ENCODE measurements at places on chromosomes 4 and X.
A peak's percentile ranks its signal among the peaks of the same experiment; 100 is the strongest.

DNA sequence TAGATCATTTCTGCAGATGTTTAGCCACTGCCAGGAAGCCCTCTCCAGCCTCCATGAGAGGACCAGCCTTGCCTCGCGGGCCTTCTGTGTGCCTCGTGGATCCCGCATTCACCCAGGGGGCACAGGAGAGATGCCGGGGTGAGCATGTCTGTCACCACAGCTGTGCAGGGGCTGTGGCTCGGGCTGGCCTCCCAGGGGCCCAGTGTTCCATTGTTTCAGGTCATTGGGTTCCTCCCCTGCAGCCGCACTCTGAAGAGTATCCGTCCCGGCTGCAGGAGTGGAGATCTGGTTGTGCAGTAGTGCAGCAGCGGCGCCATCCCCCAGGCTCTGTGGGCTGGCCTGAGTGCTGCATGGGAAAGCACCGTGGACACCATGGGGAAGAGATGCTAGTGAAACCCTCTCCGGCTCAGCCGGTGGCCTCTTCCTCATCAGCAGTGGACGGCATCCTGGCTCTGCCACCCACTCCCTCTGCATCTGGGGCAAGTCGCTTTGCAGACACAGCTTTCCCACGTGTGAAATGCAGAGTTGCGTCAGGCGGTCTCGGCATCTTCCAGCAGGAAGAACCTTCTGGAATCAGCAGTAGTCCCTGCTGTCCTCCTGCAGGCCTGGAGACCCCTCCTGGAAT is 29.1 kb downstream of the TBC1D14 start:
- DNase-seq, result peak; percentile 38

DNA sequence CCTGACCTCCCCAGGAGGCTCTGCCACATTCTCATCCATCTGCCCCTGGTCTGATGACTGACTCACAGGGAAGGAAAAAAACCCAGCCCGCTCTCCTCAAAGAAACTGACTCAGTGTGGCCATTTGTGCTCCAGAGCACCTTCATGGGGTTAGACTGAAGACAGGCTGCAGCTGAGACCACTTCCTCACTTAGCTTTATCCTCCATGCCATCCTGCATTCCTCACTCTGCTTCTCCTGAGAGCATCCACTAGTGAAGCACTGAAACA is 35.9 kb upstream of the HPSE start:
- no peak for DNase-seq

DNA sequence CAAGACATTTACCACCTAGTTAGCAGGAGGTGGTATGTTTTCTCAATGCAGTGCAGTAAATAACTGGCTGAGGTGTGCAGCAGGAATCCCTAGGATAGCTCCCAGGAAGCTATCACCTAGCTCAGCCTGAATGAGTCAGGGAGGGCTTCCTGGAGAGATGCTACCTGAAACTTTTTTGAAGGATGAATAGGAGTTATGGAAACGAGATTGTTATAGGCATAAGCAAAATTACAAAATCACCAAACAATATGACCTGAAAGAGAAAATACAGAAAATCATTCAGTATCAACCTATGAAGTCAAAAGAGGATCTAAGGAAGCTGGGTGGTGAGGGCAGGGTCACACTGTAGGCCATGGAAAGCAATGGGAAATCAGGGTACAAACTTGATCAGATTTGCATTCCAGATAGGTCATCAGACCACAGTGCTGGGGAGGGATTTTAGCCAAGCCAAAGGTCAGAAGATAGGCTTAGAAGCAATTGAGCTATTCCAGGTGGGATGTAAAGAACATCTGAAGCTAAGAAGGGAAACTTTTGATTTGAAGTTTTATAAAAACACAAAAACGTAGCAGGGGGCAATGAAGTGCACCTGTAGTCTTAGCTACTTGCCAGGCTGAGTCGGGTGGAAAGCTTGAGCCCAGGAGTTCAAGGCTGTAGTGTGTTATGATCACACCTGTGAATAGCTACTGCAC is 11.3 kb downstream of the AREG start:
- DNase-seq, result no peak

GRCh38 chrX:47093248-47093647 is 15.0 kb downstream of the RGN start:
- DNase-seq, result no peak

GRCh38 chr4:15792974-15793373 is 14.8 kb downstream of the CD38 start:
- DNase-seq, result no peak

DNA sequence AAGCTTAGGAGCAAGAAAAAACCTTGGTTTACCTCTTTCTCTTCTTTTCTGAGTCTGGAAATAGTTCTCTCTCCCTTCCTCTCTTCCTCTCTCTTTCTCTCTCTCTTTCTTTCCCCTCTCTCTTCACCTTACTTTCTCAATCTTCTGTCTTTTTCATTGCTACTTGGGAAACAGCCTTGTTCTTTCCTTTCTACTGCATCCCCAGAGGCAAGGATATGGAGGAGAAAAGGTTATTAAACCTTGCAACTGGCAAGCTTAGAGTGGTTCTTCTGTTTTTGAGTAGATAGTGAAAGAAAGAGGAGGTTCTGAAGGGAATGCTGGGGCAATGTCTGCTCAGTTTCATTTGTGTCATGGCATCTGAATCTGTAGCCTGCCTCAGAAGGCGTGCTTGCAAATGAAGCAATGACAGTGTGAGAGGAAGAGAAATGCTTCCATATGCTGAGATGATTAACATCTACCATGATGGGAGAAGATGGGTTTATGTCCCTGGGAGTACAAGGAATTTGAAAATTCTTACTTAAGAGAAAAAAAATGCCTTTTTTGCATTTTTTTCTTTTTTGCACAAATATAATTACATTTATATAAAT is 190.6 kb downstream of the CEP135 start:
- DNase-seq, result no peak

- DNase-seq, result no peak
Measured at GRCh38 chr4:23422878-23423277, 467.0 kb downstream of the PPARGC1A start.

DNA sequence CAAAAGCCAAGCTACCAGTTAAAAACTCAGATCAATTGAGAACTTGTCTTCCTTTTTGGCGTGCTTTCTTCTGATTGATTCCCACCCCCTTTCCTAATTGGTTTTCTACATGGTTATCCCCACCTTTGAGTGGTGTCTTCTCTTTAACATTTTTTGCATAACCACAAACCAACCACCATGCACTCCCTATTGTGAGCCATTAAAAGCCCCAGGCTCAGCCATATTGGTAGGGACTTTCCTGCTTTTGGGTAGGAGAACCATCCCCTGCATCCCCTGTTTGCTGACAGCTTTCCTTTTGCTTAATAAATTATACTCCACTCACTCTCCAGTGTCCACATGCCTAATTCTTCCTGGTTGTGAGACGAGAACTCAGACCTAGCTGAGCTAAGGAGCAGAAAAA is 1651.4 kb upstream of the IGFBP7 start:
- DNase-seq, result no peak

GRCh38 chr4:141587897-141588296 is 48.5 kb upstream of the IL15 start:
- no peak for DNase-seq

GRCh38 chrX:40085714-40086113 is 12.0 kb downstream of the BCOR start:
- DNase-seq, result no peak

DNA sequence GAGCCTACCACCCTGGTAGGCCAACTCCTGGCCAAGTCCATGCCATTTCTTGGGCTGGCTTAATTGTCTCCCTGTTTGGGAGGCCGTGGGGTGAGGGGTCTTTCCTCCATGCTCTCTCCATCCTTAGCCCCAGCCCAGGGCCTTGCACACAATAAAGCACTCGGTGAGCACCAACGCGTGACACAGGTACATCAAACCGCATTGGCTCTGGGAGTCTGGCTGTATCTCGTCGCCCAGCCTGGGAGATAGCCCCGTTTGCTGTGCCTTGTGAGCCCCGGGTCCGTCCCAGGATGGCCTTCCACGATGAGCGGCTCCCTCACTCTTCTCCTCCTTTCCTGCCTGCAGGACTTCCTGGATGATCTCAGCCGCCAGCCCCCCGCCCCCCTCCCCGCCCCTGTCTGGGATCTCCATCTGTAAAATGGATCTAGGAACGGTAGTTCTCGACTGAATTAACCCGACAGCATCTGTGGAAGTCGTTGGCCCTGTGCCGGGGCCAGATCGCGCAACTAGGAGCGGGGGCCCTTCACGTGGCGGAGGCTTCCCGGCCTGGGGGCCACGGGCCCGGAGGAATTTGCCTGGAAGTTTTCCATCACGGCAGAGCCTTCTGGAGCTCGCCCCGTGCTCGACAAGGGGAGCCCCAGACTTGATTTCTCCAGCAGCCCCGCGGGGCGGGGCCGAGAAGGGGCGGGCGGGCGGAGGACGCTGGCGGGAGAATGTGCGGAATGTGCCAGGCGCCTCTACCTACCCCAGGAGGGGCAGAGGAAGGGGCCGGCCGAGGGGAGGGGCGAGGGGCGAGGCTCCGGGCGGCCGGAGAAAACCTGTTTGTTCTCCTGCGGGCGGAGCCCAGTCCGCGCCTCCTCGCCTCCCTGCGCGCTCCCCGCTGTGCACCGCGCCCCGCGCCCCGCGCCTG is at the start of gene ZNF185:
ZNF185 (plus strand) TSS at position 846 of the 910 bp plus-strand sequence. CDS start 16,423 bp downstream, outside the sequence.
- no peak for DNase-seq

- DNase-seq, result no peak
Measured at GRCh38 chrX:130186651-130187050, 14.9 kb downstream of the RAB33A start.

DNA sequence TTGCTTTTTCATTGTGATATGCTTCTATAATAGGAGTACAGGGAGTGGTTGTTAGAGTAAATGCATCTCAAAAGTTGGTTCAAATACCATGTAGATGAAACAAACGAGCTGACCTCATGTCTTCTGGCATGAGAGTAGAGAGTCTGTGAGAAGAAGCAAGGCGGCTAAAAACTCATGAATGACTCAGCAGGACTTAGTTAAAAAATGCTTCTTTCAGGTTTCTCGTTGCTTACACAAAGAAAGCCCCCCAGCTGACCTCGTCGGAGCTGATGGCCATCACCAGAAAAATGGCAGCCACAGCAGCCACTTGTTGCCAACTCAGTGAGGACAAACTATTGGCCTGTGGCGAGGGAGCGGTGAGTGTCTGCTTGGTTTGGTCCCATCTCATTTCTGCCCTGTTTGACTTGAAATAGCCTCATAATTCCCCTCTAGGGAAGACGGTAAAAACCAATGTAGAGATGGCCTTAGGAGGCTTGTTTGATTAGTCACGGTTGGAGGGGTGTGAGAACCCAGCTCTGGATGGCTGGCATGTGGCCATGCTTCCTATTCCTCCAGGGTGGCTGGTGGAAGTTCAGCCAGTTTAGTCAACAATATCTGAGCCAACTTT is 14.5 kb downstream of the AFP start:
- DNase-seq, result no peak

DNA sequence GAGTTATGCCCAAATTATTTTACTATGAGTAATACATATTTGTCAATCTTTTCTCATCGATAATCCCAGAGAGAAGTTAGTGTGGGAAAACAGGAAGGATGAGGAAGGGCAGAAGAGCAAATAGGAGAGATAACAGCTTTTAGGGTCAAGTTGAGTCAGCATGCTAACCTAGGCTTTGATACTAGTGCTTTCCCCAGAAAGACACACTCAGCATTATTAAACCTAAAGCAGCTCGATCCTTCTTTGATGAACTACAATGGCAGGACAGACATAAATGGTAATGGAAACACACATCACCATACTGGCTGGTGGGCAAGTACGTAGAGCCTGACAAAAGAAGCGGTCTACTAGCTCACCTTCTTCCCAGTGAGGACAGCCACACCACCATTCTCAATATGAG is 20.5 kb downstream of the AIFM1 start:
- DNase-seq, result no peak

GRCh38 chr4:40648131-40648530 is 18.5 kb upstream of the RBM47 start:
- no peak for DNase-seq

DNA sequence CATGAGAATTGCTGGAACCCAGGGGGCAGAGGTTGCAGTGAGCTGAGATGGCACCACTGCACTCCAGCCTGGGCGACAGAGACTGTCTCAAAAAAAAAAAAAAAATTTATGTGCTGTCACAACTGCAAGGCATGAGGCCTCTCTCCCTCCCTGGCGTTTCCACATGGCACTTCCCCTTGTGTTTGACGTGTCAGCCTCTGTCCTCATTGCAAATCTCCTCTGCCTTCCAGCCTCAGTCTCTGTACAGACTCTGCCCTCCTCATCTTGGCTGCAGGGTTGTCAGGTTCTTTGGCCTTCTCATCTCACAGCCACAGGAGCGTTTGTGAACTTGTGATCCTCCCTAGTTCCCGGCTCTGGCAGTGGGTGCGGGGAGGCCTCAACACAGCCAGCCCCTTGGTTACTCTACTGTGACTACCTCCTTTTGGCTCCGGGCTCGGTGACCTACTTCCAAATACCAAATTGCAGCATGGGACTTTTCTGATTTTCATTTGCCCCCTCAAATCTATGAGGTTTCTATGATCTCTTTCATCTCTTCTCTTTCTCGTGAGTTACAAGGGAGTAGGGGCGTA is 250.0 kb downstream of the CBR4 start:
- no peak for DNase-seq

DNA sequence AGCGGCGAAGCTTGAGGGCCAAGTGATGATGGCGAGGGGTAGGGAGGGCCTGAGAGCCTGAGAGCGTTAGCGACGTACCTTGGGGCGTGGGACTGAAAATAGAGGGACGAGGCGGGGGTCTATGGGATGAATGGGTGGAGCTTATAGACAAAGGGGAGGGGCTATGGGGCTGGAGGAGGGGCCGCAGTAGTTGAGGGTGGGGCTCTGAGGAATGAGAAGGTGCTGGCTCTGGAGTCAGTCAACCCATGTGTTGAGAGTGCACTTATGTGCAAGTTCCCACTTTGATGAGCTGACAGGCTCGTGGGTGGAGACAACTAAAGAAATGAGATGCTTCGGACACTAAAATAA is 488 bp downstream of the TBC1D25 start:
- DNase-seq, result no peak

DNA sequence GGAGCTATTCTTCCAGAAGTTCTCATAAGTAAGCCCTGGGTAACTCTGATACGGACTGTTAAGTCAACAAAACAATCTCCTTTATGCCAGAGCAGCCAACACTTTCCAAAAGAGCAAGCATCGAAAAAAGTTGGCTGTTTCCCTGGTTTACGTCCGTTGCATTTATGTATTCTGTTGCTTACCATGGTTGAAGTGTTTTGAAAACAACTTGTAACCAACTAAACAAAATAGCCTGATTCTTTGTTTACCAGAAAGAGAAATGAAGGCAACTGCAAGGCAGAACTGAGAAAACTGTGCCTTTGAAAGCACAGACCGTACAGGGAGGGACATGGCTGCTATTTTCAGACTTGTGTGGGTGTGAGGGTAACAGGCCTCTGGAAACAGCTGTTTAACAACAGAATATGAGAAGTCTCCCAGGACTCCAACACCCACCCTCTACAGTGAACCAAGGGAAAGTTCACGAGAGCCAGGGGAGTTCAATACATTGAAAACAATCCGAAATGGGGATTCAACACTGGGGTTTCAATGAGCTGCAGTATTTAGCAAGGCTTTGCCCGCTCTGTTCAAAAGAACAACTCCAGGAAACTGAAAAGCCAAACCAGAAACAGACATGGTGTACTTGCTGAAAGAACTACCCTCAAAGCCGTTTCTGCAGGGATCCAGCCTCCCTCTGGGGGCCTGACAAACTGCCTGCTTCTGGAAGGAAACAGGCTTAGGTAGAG is 95.8 kb upstream of the EGFL6 start:
- no peak for DNase-seq
